ENCODE measurements at places on chromosomes 13 and 19.

- DNase-seq, result no peak
These were observed 10.3 kb downstream of the GJB6 start for GRCh38 chr13:20221772-20222171.

GRCh38 chr19:45297674-45298073 is 25.0 kb downstream of the CKM start:
- DNase-seq, result no peak

GRCh38 chr19:35048911-35049411 is 7.4 kb downstream of the HPN start:
- DNase-seq, result no peak

DNA sequence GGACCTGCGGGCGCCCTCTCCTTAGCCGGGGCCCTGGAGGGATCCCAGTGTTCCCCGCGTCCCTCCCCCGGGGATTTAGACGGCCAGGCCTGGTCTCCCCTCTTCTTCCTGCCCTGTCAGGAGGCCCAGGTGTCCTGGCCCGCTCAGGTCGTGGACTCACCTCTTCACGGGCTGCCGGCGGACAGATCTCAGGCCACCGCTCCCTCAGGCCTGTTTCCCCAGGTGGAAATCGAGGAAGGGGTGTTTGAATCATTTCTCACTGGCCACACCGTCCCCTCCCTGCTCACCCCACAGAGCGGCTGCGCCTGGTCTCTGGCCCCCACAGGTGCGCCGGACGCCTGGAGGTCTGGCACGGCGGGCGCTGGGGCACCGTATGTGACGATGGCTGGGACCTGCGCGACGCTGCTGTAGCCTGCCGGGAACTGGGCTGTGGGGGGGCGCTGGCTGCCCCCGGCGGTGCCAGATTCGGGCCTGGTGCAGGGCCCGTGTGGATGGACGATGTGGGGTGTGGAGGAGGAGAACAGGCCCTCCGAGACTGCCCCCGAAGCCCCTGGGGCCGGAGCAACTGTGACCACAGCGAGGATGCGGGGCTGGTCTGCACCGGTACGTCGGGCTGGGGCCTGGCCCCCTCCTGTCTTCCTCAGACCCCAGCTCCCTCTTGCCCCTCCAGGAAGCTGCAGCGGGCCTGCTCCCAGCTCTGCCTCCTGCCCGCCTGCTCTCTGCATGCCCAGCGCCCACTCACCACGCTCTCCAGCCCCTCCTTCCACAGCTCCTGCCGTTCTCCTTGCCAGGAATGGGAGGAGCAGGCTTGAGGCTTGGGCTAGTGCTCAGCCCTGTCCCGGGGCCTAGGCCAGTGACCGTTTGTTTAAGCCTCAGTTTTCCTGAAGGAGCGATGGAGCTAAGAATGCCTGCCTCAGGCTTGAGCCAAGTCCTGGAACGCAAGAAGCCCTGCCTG is 2.5 kb downstream of the SSC5D start:
- no peak for DNase-seq

GRCh38 chr13:97911311-97912138 is 42.0 kb upstream of the IPO5 start:
- peak; percentile 4 for DNase-seq

DNA sequence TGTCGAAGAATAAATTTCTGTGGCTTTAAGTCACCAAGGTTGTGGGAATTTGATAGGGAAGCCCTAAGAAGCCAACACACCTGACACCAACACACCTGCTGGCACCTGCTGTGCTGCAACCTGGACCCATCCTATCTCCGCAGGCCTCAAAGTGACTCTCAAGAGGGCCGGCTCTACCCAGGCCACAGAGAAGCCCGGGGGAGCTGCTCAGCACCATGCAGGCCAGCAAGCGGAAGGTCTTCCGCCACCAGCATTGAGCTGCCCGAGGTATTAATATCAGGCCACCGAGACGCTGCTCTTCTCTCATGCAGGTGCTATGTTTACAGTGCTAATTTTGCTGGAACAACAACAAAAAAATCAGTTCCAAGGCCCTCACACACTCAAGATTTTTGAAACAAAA is 32.2 kb upstream of the CD33 start:
- no peak for DNase-seq

- no peak for DNase-seq
These were observed 13.2 kb downstream of the DIAPH3 start for GRCh38 chr13:60150538-60150937.

- DNase-seq, result no peak
These were observed 232.4 kb downstream of the LHFPL6 start for GRCh38 chr13:39370554-39370953.

- no peak for DNase-seq
These were observed 81.7 kb downstream of the ZNF429 start for GRCh38 chr19:21587117-21587461.

DNA sequence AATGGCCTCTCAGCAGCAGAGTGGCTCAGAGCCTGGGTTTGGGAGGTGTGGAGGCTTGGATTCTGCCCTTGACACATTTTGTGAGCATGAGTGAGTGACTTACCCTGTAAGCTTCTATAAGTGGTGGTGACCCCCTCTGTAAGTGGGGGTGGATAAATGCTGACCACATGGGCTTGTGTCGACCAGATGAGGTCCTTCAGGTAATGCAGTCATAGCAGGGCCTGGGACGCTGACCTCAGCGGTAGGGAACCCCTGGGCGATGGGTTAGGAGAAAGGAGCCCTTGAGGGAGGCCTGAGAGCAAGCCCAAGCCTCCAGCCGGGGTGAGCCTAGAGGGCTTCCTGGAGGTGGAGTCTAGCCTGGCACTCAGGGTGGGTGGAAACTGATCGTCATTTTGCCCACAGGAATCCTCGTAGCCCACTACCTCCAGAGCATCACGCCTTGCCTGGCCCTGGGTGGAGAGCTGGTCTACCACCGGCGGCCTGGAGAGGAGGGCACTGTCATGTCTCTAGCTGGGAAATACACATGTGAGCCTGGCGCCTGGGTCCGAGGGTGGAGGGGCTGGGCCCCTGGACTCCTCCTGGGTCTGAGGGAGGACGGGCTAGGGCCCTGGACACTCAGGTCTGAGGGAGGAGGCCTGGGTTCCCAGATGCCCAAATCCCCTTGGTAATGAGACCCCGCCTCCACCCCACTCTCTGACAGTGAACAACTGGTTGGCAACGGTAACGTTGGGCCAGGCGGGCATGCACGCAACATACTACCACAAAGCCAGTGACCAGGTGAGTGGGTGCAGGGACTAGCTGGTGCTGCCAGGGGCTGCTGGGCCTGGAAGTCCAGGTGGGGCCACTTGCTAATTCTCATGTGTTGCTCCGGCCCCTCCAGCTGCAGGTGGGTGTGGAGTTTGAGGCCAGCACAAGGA is 5.0 kb upstream of the APOE start:
- no peak for DNase-seq

- DNase-seq, result peak; percentile 83
These were observed 101.3 kb upstream of the SLC15A1 start for GRCh38 chr13:98853771-98854221.

DNA sequence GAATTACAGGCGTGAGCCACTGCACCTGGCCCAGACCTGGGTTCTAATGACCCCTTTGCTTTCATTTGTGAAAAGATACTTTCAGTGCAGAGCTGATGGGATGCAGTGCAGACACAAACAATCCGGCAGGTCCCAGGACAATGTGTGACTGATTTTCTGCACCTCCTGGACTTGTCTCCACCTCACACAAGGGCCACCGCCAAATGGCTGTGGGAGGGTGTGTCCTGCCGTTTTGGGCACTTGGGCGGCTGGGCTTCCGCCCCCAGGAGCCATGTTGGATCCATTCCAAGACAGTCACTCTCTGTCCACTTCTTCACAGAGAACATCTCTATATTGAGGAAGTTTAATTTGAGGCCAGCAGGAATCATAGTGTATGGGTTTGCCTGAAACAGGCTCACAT is 112.3 kb upstream of the ZNF507 start:
- DNase-seq, result no peak

DNA sequence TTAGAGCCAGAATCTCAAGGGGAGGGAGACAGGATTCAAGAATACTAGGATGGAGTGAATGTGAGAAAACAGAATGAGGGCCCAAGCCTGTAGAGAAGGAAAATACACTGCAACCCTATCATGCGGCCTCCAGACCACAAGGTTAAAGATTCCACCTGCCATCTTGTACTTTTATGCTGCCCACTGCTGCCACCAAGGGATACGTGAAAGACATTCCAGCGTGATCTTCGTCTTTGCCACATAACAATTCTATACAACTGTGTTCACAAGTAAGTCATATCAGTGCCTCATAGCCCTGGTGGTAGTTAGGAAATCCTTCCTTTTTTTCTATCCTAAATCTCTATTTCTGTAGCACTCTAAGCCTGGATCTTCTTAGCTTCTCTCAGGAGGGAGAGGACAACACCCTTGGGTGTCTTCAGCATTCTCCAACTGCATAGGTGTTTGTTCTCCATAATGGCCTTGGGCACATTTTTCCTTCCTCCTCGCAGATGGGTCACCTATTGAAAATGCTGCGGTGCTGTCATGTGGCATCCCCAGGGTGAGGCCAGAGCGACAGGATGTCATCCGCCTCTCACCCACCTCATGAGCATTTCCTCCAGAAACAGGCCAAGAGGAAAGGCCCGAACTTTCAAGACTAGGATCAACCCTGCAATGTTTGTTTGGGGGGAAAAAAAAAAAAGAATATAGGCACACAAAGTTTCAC is 13.6 kb downstream of the TPT1 start:
- no peak for DNase-seq

- DNase-seq, result no peak
These were observed 5.4 kb downstream of the GPR180 start for GRCh38 chr13:94607056-94607455.

GRCh38 chr13:107157271-107157670 is 589.3 kb upstream of the ARGLU1 start:
- no peak for DNase-seq

DNA sequence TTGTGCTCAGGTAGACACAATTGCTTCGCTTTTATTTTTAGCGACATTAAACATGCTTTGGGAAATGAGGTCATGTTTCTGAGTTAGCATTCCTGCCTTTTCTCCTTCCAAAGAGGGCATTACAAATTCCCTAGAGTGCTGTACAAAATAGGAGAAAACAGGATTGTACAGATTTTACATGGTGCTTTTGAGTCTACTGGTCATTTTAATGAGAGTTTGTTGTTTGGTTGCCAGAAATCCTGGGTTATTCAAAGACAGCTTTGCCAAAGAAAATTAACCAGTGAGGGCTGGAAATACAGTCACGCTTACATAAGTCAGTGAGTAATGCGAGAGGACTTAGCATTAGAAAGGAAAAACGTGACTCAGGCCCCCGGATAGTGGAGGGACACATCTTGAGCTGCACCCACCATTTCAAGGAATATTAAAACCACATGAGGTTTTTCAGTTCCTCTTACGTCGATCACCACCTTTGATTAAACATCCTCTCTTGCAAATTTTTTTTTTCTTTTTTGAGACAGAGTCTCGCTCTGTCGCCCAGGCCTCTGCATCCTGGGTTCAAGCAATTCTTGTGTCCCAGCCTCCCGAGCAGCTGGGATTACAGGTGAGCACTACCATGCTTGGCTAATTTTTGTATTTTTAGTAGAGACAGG is 55.4 kb downstream of the SACS start:
- DNase-seq, result peak; percentile 67

- DNase-seq, result no peak
These were observed 1299.2 kb upstream of the ATXN8OS start for GRCh38 chr13:68808456-68808855.

DNA sequence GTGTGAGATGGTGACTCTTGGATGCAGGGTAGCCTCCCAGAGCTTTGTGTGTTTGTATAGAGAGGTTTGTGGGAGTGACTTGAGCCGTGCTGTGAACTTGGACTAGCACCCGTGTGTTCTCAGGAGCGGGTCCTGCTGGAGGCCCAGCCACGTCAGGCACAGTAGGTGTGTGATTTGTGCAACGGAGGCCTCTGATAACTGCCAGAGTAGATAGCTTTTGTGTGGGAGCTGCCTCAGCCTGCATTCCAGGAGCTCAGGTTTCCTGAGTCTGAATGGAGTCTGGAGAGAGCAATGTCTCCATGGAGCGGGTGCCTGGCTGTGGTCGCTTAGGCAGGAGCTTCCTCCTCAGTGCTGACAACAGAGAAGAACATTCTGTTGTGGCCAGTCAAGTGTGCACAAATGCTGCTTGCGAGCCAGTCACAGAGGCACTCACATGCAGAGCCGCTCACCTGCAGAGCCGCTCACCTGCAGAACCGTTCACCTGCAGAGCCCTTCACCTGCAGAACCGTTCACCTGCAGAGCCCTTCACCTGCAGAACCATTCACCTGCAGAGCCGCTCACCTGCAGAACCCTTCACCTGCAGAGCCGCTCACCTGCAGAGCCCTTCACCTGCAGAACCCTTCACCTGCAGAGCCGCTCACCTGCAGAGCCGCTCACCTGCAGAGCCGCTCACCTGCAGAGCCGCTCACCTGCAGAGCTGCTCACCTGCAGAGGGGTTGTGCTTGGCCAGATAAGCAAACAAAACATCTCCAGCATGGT is 32.6 kb downstream of the TFDP1 start:
- DNase-seq, result no peak

GRCh38 chr13:100602493-100603111 is 14.0 kb upstream of the GGACT start:
- no peak for DNase-seq

DNA sequence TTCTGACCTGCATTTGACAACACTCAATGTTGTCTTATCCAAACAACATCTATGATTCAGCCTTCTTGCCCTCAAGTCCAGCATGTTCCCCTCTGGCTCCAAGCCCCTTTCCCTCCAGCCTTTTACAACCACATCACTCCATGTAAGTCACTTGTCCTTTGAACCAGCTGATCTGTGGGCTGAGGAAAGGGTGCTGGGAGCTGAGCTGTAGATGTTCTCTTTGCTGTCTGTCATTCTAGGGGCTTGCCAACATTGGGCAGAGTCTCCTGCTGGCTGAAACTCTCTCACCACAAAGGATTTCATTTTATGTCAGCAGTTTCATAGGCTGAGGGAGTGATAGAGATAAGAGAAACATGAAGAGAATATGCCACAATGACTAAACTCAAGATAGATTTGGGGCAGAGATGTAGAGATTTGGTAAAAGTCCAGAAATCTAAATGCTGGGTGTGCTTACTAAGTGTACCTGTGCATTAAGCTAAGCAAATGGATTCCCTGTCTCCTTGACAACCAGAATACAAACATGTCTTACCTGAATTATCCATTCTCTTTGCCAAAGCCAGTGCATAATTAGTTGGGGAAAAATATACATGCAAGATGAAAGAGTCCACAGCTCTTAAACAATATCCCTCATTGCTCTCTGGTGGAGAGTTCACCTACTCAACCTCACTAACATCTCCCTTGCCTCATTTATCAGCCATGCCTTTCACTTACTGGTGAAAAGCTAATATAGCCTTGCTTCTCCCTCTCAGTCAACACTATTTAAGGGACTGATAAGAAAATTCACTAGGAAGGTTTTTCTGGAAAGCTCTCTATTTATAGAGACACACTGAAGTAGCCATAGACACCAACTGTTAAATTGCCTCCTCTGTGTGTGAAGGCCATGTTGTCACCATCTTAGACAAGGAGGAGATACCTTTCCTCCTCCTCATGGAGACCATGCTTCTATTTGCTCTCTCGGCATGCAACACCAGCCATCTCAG is 175.5 kb upstream of the SERP2 start:
- peak; percentile 68 for DNase-seq

DNA sequence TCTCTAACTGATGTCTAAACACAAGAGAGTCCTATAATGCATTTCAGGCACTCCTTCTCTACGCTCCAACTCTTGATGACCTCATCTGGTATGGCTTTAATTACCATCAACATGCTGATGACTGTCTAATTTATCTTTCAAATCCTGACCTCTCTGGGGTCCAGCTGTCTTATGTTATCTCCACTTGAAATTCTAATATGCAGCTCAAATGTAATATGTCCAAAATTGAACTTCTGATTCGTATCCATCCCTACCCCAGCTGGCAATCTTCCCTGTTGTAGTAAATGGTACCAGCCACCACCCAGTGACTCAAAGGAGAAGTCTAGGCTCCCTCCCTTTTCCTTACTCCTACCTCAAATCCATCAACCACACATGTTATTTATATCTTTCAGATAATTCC is 288.0 kb upstream of the SLC10A2 start:
- no peak for DNase-seq

GRCh38 chr19:8641908-8642547 is 11.6 kb downstream of the NFILZ start:
- DNase-seq, result no peak

Measured in T-helper 2 cell treated with Interferon-gamma antibody and Interleukin-4, amounts not matched to agents 5 μg/mL and 100 μg/mL, for 36 hours (primary cell).